ENCODE measurements at places on chromosomes 2 and 18. TPM values are rescaled to one million over a fixed set of nuclear protein-coding genes. Genes with fewer than 3 reads are reported as not detected.
A peak's percentile ranks its signal among the peaks of the same experiment; 100 is the strongest.

GRCh38 chr2:134539981-134540380 is 178.8 kb downstream of the TMEM163 start:
- no peak overlapping the region for H3K27ac ChIP-seq

- no peak overlapping the region for H3K27ac ChIP-seq
- H3K27me3 ChIP-seq: no peaks in the 10 kb centered on the region
- DNase-seq: no peak
- H3K36me3 ChIP-seq: no peaks in the 10 kb centered on the region
- no peak overlapping the region for H3K4me3 ChIP-seq
Measured at GRCh38 chr18:1796636-1797035, 774.7 kb downstream of the METTL4 start.

DNA sequence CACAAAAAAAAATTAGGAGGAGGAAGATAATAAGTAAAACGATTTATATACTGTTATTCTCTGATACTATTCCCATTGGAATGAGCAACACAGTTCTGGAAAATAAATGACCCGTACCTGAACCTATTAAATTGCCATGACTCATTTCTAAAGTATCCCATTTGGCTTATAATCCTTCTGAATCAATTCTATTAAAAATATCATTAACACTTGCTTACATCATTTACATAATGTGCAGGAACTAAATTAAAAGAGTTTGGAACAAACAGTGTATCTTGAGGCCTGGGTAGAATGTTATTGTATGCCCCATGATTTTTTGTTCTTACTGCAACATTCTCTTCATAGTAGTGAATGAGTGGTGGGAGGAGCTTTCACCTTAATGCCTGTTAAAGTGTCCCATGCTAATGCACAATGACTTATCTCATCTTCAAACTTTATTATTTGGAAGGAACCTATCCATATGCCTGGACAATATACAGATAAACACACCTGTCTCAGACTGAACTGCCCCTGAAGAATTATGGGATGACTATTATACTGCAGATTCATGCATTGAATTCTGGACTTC is 549.9 kb upstream of the ACVR2A start:
- H3K4me1 ChIP-seq: peaks cover 1% of the 10 kb centered on the region
- no peaks in the 10 kb centered on the region for H3K36me3 ChIP-seq
- H3K4me3 ChIP-seq: no peak overlapping the region
- no peaks in the 10 kb centered on the region for H3K27me3 ChIP-seq
- H3K27ac ChIP-seq: no peak overlapping the region

GRCh38 chr2:106205488-106205887 is 11.4 kb upstream of the UXS1 start:
- no peaks in the 10 kb centered on the region for H3K27me3 ChIP-seq
- no peaks in the 10 kb centered on the region for H3K4me1 ChIP-seq
- H3K4me3 ChIP-seq: no peak overlapping the region
- no peaks in the 10 kb centered on the region for H3K36me3 ChIP-seq
- H3K27ac ChIP-seq: no peak overlapping the region

DNA sequence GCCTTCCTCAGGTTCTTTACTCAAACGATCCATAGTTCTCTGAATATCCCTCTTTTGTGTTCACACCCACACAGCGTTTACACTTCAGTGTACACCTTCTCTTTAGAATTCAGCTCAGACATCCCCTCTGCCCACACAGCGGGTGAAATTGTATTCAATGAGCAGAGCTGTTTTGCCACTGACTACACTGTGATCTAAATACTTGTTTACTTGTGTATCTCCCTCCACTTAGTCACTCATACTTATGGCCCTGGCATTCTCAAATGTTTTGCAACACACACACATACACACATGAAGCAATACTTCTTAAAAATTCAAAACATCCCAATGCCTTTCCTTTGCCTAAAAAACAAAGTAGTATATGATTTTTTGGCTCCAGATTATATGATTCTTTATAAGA is 297.1 kb downstream of the TMX3 start:
- H3K4me3 ChIP-seq: no peak overlapping the region
- no peaks in the 10 kb centered on the region for H3K36me3 ChIP-seq
- no peak overlapping the region for H3K27ac ChIP-seq
- no peaks in the 10 kb centered on the region for H3K4me1 ChIP-seq
- no peaks in the 10 kb centered on the region for H3K27me3 ChIP-seq

GRCh38 chr2:46943881-46944798 is 28.5 kb upstream of the MCFD2 start:
- H3K36me3 ChIP-seq: no peaks in the 10 kb centered on the region
- no peak for DNase-seq
- H3K4me3 ChIP-seq: no peak overlapping the region
- no peak overlapping the region for H3K27ac ChIP-seq
- no peaks in the 10 kb centered on the region for H3K27me3 ChIP-seq

- peak; percentile 56 for DNase-seq
- H3K27me3 ChIP-seq: no peaks in the 10 kb centered on the region
- H3K27ac ChIP-seq: no peak overlapping the region
Measured at GRCh38 chr2:39875182-39875913, 96.3 kb upstream of the THUMPD2 start.

GRCh38 chr2:57598551-57598950 is 448.1 kb upstream of the VRK2 start:
- H3K4me3 ChIP-seq: no peak overlapping the region
- no peak overlapping the region for H3K27ac ChIP-seq
- no peaks in the 10 kb centered on the region for H3K4me1 ChIP-seq
- H3K36me3 ChIP-seq: no peaks in the 10 kb centered on the region

- peaks cover 2% of the 10 kb centered on the region for H3K4me1 ChIP-seq
- no peak for DNase-seq
- no peak overlapping the region for H3K27ac ChIP-seq
- H3K27me3 ChIP-seq: no peaks in the 10 kb centered on the region
Measured at GRCh38 chr2:218811382-218811781, 20.2 kb downstream of the PRKAG3 start.

- no peaks in the 10 kb centered on the region for H3K27me3 ChIP-seq
- DNase-seq: no peak
- no peaks in the 10 kb centered on the region for H3K36me3 ChIP-seq
- no peak overlapping the region for H3K4me3 ChIP-seq
Measured at GRCh38 chr18:23071285-23071684, 64.0 kb upstream of the CABLES1 start.

GRCh38 chr2:141515931-141516330 is 614.9 kb downstream of the LRP1B start:
- no peaks in the 10 kb centered on the region for H3K27me3 ChIP-seq
- H3K4me3 ChIP-seq: no peak overlapping the region
- no peaks in the 10 kb centered on the region for H3K4me1 ChIP-seq
- H3K36me3 ChIP-seq: no peaks in the 10 kb centered on the region
- H3K27ac ChIP-seq: no peak overlapping the region

GRCh38 chr2:216887138-216887537 is 27.3 kb upstream of the TNP1 start:
- H3K27me3 ChIP-seq: no peaks in the 10 kb centered on the region
- no peak overlapping the region for H3K27ac ChIP-seq

- peaks cover 11% of the 10 kb centered on the region for H3K4me1 ChIP-seq
- no peaks in the 10 kb centered on the region for H3K36me3 ChIP-seq
- no peaks in the 10 kb centered on the region for H3K27me3 ChIP-seq
- no peak overlapping the region for H3K4me3 ChIP-seq
- no peak for DNase-seq
Measured at GRCh38 chr2:71243634-71244301, 16.9 kb upstream of the PAIP2B start.

DNA sequence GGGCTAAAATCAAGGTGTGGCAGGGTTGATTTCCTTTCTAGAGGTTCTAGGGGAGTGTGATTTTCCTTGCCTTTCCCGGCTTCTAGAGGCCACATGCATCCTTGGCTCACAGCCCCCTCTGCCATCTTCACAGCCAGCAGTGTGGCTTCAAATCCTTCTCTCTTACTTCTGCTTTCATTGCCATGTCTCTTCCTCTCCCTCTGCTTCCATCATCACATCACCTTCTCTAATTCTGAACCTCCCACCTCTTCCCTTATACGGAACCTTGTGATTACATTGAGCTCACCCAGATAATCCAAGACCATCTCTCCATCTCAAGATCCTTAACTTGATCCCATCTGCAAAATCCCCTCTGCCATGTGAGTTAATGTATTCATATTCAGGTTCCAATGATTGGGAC is 56.2 kb upstream of the RMDN2 start:
- H3K4me1 ChIP-seq: peaks cover 6% of the 10 kb centered on the region
- no peak for DNase-seq
- no peak overlapping the region for H3K4me3 ChIP-seq
- H3K27me3 ChIP-seq: no peaks in the 10 kb centered on the region

GRCh38 chr2:206158563-206159345 is 490 bp downstream of the NDUFS1 start:
- H3K4me3 ChIP-seq: peak overlapping the region; percentile 90
- peak overlapping the region; percentile 83 for H3K27ac ChIP-seq
- H3K4me1 ChIP-seq: peaks cover 11% of the 10 kb centered on the region
- no peaks in the 10 kb centered on the region for H3K27me3 ChIP-seq
- no peak for DNase-seq
- no peaks in the 10 kb centered on the region for H3K36me3 ChIP-seq

DNA sequence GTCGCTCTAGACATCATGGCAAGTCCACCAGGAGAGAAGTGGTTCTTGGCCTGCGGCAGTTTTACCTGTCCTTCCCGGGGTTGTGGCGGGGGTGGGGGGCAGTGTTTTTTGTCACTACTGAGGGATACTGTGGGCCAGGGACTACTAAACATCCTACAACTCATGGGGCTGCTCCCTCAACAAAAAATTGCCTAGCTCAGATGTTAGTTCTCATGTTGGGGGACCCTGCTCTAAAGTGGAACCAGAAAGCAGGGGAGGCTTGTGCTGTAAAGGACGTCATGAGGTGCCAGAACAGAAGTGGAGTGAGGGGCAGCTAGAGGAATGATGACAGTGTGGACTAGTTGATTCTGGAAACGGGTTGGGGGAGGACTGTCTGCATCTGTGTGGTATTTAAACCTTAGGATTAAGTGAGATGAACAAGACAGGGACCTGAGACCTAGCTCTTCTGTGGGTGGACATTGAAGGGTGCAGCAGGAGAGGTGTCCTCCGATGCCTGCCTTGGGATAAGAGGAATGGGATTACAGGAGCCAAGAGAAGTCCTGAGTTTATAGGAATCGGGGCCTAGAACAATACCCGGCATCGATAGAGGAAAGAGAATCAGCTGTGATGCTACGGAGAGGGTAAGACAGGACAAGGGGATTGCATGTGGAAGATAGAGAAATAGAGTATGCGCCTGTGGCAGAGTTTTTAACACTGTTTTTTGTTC is 2.7 kb downstream of the RPL31 start:
- no peak overlapping the region for H3K27ac ChIP-seq
- DNase-seq: no peak
- peaks cover 4% of the 10 kb centered on the region for H3K4me1 ChIP-seq
- no peaks in the 10 kb centered on the region for H3K27me3 ChIP-seq
- H3K4me3 ChIP-seq: no peak overlapping the region

GRCh38 chr18:76978616-76979015 is 154.0 kb downstream of the MBP start:
- H3K36me3 ChIP-seq: no peaks in the 10 kb centered on the region
- H3K4me1 ChIP-seq: peaks cover 3% of the 10 kb centered on the region
- no peak for DNase-seq
- H3K27me3 ChIP-seq: no peaks in the 10 kb centered on the region
- no peak overlapping the region for H3K4me3 ChIP-seq
- no peak overlapping the region for H3K27ac ChIP-seq

DNA sequence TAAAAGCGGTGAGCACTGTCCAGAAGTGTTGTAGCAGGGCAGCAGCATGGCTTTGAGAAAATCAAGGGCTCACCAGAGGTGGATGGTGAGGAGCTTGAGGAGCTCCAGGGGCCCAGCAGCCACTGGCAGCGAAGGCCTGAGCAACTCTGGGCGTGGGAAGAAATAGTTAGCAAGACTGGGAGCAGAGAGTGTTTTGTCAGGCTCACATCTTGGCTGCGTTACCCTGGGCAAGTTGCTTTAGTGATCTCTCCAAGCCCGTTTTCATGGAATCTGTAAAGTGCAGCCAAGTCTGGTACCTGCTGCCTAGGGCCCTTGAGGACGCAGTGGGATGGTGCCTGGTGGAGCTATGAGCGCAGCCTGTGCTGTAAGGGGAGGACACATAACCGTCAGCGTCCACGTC is 78.3 kb downstream of the SH3BP4 start:
- no peaks in the 10 kb centered on the region for H3K36me3 ChIP-seq
- DNase-seq: no peak
- no peak overlapping the region for H3K4me3 ChIP-seq

DNA sequence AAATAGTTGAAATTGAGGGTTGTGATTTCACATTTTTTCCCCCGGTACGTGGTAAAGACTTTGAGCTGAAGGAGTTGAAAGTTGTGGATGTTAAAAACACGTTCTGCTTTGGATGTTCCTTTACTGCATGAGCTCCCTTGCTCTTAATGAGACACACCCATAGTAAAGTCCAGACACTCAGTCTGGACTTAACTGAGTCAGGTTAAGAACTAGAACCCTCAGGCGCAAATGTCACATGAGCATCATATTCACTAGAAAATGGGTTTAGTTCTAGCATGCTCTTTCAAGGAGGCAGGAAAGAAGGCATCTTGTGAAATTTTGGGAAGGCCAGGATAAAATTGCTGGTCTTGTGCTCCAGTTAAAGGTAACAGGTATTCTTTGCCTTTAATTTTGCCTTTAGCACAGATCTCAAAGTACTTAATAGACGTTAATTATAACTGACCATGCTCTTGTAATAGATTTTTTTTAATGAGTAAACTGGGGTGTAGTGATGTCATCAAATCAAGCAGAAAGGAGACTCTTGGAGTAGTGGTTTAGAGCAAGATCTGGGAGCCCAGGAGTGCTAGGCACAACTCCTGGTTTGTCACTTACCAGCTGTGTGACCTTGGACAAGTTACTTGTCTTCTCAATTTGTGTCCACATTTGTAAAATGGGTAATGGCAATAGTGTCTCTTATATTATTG is 20.6 kb downstream of the ITGA6 start:
- no peak overlapping the region for H3K27ac ChIP-seq
- H3K36me3 ChIP-seq: no peaks in the 10 kb centered on the region
- DNase-seq: no peak
- no peaks in the 10 kb centered on the region for H3K27me3 ChIP-seq

GRCh38 chr2:65654496-65654895 is 222.1 kb upstream of the SPRED2 start:
- no peak for DNase-seq
- no peaks in the 10 kb centered on the region for H3K36me3 ChIP-seq
- H3K4me1 ChIP-seq: peaks cover 1% of the 10 kb centered on the region

- H3K27ac ChIP-seq: no peak overlapping the region
- DNase-seq: no peak
- H3K27me3 ChIP-seq: no peaks in the 10 kb centered on the region
- no peak overlapping the region for H3K4me3 ChIP-seq
- no peaks in the 10 kb centered on the region for H3K36me3 ChIP-seq
Measured at GRCh38 chr18:10798727-10799550, 273.1 kb downstream of the NAPG start.

- no peaks in the 10 kb centered on the region for H3K4me1 ChIP-seq
- no peak for DNase-seq
- no peaks in the 10 kb centered on the region for H3K36me3 ChIP-seq
- H3K4me3 ChIP-seq: no peak overlapping the region
Measured at GRCh38 chr2:221124532-221125240, 447.4 kb downstream of the EPHA4 start.

REG3G gene
- 0.48 TPM for total RNA-seq

LRRC30 gene
- total RNA-seq: not detected

CRYGC gene
- not detected for total RNA-seq

ALPP gene
- total RNA-seq: 8.5 TPM

ICOS gene
- 0.07 TPM for total RNA-seq

CFAP65 gene
- not detected for total RNA-seq

UGT1A8 gene
- not detected for total RNA-seq

RFX8 gene
- 0.32 TPM for total RNA-seq

TBR1 gene
- not detected for total RNA-seq

CXCR4 gene
- total RNA-seq: 2.7 TPM

STAT4 gene
- 1.7 TPM for total RNA-seq

LCT gene
- total RNA-seq: 0.12 TPM

NEB gene
- total RNA-seq: 0.48 TPM

B3GNT7 gene
- 34.0 TPM for total RNA-seq
